Stimulated activated CD8-positive, alpha-beta memory T cell treated with anti-CD3 and anti-CD28 coated beads, Interleukin-12 subunit alpha, Interleukin-12 subunit beta, amount 100 ng/mL, for 1 hour (primary cell): ENCODE measurements at places on chromosomes 7 and 10.
A peak's percentile ranks its signal among the peaks of the same experiment; 100 is the strongest.

DNA sequence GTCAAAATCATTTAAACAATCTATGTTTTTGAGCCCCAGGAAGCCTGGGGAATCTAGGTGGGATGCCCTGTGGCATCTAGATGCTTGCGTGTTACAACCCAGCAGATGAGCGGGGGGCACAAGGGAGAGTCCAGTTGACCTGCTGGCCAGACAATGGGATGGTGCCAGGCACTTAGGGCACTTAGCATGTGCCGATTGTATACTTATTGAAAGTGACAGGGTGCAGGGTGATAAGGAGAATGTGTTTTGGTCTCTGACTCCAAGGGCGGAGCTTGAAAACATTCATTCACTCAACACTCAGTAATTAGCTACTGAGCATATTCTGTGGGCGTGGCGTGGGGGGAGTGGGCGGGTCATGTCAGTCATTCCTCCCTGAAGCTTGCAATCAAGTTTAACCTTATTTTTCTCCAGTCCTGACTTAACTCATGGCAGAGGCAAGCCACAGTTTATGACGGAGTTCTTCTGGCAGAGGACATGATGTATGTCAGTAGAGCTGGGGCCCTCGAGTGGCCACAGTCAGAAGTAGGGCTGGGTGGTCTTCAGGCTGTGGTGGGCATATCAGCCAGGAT is 115.1 kb downstream of the PRKCQ start:
- DNase-seq: no peak

DNA sequence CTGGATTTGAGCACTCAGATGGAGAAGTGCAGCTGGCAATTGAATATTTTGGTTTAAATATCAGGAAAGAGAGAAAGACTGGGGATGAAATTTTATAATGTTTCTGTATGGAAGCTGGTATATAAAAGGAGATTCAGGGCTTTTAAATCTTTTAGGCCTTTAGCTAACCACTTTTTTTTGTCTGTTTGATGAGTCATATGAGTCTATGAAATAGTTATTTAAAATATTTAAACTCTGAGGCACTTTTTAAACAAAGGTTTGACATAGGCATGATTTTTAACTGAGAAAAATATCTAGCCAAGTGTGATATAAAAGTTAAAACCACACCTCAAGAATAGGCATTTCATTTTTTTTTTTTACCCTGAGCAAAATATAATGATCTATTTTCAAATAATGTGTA is 944.3 kb downstream of the GATA3 start:
- no peak for DNase-seq

DNA sequence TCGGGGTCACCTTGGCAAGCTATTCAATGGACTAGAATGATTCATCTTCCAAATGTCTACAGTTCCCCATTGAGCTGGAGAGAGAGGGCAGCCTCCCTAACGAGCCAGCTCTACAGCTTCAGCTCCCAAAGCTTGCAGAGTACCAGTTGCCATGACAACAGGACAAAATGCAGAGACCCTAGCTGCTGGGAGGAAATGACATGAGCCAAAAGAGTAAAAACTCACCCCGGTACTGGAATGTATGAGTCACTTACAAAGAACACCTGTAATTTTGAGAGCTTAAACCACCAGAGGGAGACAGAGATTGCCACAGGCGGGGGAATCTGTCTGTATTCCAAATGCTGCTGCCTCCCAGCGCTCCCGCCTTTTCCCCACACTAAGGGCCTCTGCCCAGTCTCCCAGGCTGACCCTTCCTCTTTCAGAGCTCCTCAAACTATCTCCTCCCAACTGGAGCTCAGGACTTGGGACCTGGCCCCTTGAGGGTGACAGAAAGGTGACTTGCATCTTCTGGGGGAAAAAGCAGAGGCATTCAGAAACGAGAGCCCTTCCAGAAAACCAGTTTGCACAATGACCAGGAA is 95.5 kb downstream of the CUL2 start:
- peak; percentile 25 for DNase-seq

GRCh38 chr7:138170298-138170697 is 94.0 kb downstream of the AKR1D1 start:
- no peak for DNase-seq
